Activated naive CD8-positive, alpha-beta T cell treated with anti-CD3 and anti-CD28 coated beads, Interleukin-2, amount 10 ng/mL, durations not matched to agents 7 days and 5 days (primary cell): ENCODE measurements at places on chromosomes 3 and 15.

GRCh38 chr3:24318677-24319287 is 175.9 kb downstream of the THRB start:
- DNase-seq: no peak

- DNase-seq: no peak
Measured at GRCh38 chr3:48708481-48708889, 8.5 kb downstream of the IP6K2 start.

DNA sequence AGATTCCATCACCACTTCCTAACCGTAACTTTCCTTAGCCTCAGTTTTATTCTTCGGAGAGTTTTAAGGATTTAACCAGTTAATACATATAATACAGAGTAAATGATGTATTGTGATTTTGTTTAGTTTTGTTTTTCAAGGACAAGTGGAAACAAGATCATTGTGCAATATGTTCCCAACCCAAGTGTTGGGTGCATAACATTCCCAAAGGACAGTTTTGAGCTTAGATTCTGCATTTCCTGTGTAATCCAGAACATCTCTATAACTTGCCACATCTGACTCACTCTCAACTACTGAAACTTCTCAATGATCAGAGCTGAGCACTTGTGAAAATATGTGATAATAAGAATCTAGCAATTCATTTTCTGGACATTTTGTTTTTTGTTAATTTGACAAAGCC is 466.1 kb upstream of the PPP2R3A start:
- no peak for DNase-seq

DNA sequence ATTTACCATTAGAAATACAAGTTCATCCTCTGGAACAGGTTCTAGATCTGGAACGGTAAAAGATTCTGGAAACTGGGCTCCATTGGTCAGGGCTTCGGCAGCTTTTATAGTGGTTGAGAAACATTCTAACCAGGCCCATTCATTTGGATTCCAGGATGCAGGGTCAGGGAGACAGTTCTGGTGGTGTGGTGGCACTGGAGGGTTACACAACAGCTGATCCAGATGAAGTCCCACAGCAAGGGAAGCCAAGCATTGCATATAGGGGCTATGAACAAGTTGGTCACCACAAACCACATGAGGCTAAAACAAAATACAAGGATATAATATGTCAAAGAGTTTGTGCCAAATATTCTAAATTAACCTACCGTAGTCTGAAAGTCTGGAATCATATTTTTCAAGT is 43.0 kb downstream of the FBXL22 start:
- DNase-seq: no peak

- DNase-seq: no peak
Measured at GRCh38 chr3:118543832-118544231, 490.8 kb downstream of the IGSF11 start.

DNA sequence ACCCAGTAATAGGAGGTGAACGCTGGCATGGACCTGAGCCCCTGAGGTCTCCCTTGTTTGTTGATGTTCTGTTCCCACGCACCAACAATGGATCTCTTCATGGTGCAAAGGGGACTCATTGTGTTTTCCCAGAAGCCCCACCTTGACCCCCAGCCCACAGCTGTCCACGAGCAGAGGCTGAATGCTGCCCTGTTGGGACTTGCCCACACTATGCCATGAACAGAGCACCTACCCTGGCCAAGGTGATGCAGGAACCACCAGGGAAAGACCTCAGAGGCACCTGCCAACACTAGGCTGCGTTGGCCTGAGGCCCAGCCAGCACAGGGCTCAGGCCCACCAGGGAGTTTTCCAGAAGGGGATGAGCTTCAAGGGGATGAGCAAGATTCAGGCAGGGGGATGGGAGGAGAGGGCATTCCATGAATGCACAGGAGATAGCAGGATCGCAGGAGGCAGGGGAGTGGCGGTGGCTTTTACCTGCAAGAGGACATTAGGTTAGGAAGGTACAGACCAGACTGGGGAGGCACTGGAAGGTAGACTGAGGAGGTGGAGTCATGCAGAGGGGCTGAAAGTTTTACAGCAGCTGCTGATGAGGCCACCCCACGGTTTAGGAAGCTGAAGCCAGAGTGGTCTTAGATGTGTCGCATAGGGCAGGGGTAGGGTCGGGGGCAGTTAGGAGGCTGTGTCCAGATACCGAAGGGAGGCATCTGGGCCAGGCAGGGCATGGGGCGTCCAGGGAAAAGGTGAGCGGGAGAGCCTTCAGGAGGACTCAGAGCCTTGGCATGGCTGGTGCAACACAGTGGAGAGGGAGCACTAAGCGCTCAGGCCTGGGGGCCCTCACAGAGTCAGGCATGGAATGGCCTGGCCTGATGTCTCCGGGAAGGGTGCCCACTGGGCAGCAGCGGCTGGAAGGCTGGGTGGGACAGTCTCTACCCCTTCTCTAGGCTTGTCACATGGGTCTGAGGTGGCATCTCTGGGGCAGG is 4.0 kb upstream of the PHGR1 start:
- no peak for DNase-seq

- no peak for DNase-seq
Measured at GRCh38 chr3:46124216-46125177, 83.6 kb downstream of the CCR1 start.

- DNase-seq: no peak
Measured at GRCh38 chr3:139629033-139629432, 48.7 kb downstream of the NMNAT3 start.

GRCh38 chr3:121749276-121750086 is at the start of gene GOLGB1:
GOLGB1 (minus strand) TSS chr3:121749741; CDS start chr3:121730971, 18,770 bp downstream.
- peak; percentile 86 for DNase-seq

DNA sequence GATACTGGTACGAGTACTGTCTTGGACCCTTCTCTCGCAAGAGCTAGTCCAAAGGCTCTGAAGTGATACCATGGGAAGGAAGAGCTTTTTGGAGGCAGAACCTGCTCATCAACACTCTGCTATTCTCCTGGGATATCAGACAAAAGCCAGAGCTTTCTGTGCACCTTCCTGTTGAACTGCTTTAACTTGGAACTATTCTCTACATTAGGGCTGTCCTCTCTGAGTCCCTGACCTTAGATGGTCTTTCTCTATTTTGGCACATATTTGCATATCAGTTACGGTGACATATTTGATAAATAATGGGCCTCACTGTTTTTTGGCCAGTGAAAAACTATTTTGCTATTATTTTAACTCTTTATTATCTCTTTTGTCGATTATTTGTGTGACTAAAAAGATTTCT is 146.9 kb downstream of the TIGIT start:
- DNase-seq: no peak

- DNase-seq: peak; percentile 61
Measured at GRCh38 chr3:10758304-10759037, 57.6 kb upstream of the SLC6A11 start.

DNA sequence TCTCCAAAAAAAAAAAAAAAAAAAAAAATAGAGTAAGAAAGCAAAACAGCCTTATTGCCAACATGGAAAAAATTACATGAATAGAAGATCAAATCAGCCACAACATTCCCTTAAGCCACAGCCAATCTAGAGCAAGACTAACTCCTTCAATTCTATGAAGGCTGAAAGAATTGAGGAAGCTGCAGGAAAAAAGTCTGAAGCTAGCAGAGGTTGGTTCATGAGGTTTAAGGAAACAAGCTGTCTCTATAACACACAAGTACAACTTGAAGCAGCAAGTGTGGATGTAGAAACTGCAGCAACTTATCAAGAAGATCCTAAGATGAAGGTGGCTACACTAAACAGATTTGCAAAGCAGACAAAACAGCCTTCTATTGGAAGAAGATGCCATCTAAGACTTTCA is 9.3 kb downstream of the PARL start:
- DNase-seq: no peak

DNA sequence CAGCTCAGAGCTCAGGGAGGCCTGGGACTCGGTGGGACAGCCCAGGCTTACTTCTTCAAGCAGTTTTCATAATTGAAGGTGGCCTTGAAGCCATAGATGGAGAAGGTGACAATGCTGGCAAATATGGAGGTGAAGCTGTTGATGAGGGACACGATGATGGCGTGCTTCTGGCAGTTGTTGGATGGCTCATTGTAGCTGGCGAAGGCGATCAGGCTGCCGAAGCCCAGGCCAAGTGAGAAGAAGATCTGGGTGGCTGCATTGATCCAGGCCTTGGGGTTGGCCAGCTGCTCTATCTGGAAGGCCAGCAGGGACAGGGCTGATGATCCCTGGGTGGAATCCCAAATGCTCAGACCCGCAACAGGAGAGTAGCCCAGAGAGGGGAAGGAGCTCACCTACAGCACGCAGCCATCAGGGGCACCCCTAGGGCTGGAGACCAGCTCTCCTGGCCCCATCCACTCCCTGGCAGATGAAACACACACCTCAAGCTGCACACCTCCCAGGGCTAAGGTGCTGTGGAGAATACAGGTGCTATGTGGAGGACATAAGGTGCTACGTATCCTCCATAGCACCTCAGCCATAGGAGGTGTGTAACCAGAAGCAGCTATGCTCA is 25.1 kb downstream of the SLC6A20 start:
- no peak for DNase-seq

DNA sequence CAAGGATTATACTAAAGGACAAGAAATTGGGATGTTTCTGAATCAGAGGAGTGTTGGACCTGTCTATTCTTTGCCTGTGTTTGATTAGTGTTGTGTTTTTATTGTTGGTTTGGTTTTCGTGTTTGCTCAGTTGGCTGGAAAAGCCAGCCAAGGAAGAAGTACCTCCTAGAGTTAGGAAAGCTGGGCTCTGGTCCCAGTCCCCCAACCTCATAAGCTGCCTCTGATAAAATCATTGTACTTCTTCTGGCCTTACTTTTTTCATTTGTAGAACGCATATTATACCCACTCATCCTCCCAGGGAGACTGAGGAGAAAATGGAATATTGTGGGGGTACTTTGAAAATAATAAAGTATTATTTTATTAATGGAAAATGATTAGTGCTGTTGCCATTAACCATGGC is 177.4 kb upstream of the TRIM42 start:
- DNase-seq: no peak

DNA sequence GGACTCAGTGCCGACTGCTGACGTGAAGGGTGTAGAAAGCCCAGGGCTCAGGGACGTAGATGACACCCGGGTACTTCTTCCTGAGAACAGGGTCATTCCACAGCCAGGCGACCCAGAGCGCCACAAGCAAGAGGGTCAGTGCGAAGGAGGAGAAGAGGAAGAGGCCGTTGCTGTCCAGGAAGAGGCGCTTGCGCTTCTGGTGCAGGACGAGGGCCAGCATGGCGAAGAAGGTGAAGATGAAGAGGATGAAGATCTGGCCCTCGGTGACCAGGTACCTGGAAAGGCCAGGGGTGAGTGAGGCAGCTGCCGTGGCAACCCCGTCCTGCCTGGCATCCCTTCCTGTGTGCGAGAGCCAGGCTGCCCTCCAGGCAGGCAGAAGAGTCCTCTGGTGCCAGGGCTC is 3.0 kb upstream of the CALML4 start:
- DNase-seq: no peak

GRCh38 chr3:64909011-64909410 is 221.2 kb upstream of the ADAMTS9 start:
- no peak for DNase-seq

- no peak for DNase-seq
Measured at GRCh38 chr15:35738370-35738769, 192.4 kb upstream of the DPH6 start.

DNA sequence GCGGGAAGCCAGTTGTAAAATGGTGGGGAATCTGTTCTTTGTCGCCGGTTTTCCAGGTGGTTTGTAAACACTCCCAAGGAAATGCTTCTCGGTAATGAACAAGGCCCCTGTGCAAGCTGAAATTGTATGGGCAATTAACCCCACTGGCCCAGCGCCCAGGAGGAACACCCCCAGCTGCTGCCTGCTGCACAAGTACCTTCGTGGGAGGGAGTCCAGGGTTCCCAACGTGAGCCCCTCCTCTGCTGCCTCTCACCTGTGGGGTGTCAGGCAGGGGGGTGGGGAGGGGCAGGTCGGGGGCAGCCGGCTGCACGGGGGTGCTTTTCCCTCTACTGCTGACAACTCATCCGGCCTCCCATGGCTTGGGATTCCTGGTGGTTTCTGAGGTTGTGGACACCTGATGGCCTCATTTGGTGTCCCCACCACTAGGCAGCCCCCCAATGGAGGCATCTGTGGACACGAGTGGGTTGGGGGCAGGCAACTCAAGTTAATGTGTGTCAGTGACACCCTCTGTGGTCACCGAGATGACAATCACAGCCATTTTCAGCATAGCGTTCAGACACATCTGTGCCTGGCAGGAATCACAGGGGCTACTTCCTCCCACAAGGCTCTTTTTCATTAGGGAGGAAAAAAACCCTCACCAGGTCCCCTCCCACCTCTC is 35.6 kb upstream of the PRR23E start:
- DNase-seq: no peak

- no peak for DNase-seq
Measured at GRCh38 chr3:194005930-194006501, 129.9 kb upstream of the HES1 start.

- DNase-seq: no peak
Measured at GRCh38 chr15:92595506-92596381, 59.8 kb downstream of the FAM174B start.

DNA sequence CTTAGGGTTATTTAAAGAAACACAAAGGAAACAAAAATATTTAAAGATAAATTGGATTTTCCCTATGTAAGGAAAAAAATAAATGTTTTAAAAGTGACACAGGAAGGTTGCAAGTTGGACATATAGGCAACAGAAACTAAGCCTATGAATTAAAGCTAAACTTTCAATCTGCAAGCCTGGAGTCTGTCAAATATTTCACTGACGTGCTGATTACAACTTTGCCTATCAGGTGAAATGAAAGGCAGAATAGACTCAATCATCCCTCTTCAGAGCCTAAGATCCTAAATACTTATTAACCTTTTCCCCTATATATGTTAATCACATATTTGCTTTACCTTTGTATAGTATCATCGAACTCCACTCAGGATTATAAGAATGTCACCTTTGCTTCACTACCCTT is 1068.0 kb upstream of the ALCAM start:
- DNase-seq: no peak

- DNase-seq: no peak
Measured at GRCh38 chr3:3165241-3165640, 14.2 kb downstream of the CRBN start.

DNA sequence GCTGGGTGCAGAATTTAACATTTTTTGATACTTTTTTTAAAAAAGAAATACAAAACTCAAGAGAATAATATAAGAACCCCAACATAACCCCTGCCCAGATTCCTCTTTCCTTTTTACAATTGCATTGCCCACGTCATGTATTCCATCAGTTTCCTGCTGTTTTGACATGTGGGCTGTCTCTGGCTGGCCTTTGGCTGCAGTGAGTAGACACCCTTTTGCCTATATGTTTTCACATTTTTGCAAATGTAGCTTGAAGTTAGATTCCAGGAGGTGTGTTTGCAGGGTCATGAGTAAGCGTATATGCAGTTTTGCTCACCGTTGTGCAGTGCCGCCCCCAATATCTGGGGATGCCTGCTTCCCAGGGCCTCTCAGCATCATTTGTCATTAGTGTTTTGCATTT is 28.0 kb upstream of the ATP10A start:
- DNase-seq: no peak

DNA sequence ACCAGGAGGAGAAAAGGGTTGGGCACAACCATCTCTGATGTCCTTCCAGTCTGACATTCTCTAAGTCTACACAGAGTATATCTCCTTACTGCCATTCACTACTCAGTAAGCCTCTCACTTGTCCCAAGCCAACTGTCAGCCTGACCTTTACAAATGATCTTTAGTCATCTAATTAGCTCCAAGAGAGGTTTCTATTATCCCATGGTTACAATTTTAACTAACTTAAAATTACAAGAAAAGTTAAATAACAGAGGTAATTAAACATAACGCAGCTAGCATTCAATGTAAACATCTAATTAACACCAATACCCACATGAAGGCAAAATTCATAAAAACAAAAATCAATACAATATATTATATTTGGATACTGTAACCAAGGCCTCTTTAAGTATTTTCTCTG is 126.9 kb downstream of the LSAMP start:
- no peak for DNase-seq

GRCh38 chr15:85550283-85550682 is 169.9 kb downstream of the AKAP13 start:
- DNase-seq: no peak

- DNase-seq: no peak
Measured at GRCh38 chr15:68228143-68228970, 1.2 kb downstream of the CLN6 start.
